Activated CD8-positive, alpha-beta memory T cell treated with anti-CD3 and anti-CD28 coated beads for 24 hours (primary cell): ENCODE measurements at places on chromosomes 6 and 20.
A peak's percentile ranks its signal among the peaks of the same experiment; 100 is the strongest.

DNA sequence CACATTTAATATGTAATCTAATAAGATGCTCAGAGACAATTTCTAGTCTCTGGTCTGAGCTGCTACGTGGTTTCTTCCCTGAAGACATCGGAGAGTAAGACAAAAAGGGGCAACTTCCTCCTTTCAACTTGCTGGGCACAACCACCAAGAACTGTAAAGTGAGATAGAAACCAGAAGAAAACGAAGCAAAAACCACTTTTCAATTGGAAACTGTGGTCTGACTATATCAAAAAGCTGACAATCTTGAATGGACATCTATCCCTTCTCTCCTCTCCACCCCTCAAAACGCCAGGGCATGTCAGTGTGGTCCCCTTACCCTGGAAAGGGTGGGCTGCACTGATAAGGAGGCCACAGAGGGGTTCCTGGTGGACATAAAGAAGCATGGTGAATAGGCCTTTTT, 269.1 kb downstream of the CD83 start:
- DNase-seq, result no peak

GRCh38 chr6:84976526-84977362, 212.3 kb upstream of the TBX18 start:
- DNase-seq, result no peak

GRCh38 chr6:31530659-31531058, 1.9 kb downstream of the MCCD1 start:
- DNase-seq, result no peak

DNA sequence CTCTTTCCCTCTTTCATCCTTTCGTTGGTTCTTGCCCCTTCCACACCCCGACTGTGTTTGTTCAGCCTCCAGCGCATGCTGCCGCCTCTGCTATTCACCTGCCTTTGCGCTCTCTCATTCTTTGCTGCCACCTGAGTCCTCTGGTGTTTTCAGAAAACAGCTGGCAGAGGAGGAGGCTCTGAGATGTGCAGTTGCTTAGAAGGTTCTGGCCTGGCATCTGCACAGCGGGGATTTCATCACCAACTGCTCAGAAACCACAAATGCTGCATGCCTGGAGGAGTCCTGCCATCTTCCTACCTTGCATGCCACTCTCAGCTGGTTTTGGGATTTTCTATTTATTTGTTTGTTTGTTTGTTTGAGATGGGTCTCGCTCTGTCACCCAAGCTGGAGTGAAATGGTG, 39.2 kb upstream of the CLDN20 start:
- DNase-seq, result no peak

GRCh38 chr6:98335594-98335993, 498.8 kb upstream of the POU3F2 start:
- no peak for DNase-seq

- DNase-seq, result no peak
These were observed 72.5 kb downstream of the ARHGAP18 start for GRCh38 chr6:129637340-129638054.

- DNase-seq, result peak; percentile 92
These were observed 3.7 kb downstream of the OGFR start for GRCh38 chr20:62808211-62808865.

- no peak for DNase-seq
These were observed 279.2 kb upstream of the EXOC2 start for GRCh38 chr6:971981-972640.

DNA sequence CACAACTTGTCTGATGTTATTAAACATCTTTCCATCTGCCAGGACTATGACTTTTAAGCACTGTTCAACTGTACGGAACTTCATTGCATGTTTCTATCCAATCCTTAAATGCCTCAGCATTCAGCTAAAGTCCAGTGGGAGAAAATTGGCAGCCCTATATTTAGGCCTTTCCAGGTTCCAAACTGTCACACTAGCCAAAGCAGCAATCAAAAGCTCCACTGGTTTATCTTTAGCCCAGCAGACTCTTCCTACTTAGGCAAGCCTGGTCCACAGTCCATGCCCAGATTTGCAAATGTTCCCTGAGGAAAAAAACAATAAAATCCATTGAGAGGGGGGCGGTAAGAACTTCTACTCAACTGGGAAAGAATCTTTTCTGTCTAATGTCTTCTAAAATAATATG, 349.1 kb upstream of the GJE1 start:
- no peak for DNase-seq

DNA sequence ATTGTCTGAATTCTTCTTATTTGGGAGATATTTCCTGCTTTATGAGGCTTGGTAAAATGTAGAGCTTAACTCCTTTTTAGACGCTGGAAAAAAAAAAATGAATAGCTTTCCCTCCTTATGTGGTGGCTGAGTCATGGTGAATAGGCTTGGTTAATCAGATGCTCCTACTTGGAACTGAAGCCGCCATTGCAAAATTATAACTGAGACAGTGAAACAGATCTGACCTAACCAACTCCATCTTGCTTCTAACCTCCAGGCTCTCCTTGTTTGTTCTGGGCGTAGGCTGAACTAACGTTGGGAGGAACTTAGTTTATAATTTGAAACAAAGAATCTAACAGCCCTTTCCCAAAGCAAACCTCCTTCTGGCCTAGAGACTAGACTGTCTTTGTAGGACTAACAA, 43.2 kb upstream of the PLCB4 start:
- DNase-seq, result no peak

- no peak for DNase-seq
These were observed 48.8 kb downstream of the RNF24 start for GRCh38 chr20:3966571-3966970.

DNA sequence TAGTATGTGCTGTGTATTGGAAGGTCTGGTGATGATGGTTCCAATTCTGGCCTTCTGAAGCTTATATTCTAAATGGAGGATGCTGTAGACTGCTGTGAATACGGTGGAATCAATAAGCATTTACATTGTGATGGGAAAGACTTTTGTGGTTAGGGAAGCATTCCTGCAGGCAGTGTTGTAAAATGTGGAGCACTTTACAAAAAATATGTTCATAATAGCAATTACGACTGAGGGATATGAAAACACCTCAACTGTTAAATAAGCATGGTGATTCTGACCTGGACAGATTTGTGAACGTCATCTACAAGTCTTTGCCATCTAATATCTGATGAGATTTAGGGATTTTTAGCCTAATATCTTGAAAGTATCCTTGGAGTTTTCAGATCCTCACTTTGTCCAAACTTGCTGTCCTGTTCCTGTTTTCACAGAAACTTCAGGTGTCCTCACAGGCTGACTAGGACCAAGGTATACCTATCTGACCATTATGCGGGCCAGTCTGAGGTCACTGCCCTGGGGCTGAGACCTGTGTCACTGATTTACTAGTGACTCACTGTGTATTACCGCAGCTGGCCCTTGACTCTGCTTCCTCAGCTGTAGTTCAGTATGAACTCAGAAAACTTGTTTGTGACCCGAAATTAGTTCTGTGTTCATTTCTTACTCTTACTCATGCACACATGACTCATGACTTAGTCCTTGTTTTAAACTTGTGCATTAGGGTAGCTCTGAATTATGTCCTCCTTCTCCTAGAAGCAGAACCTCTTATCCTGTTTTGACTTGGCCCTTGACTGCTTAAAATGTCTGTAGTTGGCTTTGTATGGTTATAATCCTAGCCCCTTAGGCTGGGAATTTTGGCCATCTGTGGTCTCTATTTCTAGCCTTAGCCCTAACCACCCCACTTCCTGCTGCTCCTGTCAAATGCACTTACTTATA, 343.0 kb downstream of the CDKAL1 start:
- DNase-seq, result no peak

GRCh38 chr6:39218868-39219567, 10.3 kb downstream of the KCNK5 start:
- DNase-seq, result no peak

DNA sequence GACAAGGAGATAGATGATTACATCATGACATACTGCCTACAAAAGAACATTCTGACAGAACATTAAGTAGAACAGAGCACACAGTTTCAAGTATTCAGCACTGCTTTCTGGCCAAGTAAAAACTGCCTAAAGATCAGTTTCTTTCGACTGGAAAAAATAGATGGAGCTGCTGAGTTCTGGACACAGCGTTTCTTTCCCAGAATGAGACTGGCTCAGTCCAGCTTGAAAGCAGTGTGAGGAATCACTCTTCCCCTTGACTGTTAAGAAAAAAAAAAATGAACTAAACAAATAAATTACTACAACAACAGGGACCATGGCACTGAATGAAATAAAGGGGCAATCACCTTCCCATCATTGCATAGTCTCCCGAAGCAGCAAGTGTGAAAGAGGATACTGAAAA, 4.4 kb upstream of the LYRM2 start:
- DNase-seq, result no peak

GRCh38 chr6:33443619-33444504, 10.5 kb upstream of the ZBTB9 start:
- no peak for DNase-seq

DNA sequence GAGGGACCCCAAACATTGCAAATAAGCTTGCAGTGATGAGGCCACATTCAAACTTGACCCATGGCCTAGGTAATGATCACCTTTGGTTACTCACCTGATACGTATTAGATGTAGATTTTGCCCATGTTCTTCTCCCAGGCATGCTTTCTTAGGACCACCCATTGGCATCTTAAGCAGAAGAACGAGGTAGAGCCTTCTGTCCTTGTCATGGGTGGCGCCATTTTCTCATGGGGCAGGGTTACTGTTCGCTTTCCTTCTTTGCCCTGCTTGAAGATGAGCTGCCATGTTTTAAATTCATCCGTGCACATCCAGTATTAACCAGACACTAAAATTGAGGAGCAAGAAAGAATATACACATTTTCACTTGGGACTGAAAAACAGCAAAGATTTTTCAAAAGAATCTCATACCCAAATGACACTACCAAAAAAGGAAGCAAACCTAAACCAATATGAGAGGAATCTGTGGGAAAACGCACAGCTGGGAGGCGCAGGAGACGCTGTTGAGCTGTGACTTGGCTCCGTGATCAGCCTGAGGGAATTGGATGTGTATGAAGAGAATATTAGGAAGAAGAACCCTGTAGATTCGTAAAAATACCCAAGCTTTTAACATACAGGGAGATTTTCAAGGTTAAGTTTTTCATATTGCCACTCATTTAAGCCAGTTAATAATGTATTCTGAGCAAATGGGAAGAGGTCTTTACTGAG, 36.6 kb downstream of the GMPR start:
- DNase-seq, result no peak

DNA sequence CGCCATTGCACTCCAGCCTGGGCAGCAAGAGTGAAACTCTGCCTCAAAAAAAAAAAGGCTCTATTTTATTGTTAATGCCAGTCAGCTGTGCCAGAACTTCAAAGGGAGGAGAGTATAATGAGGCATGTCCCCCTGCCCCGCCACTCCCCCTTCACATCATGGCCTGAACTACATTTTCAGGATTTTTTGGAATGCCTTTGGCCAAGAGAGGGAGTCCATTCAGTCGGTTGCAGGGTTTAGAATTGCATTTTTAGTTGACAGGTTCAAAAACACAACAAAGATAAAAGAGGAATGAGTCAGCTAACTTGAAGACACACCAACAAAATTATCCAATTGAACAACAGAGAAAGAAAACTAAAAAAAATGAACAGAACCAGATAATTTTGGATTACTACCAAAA, 59.1 kb downstream of the CEP43 start:
- no peak for DNase-seq

- DNase-seq, result no peak
These were observed 81.1 kb upstream of the PIM1 start for GRCh38 chr6:37088897-37089296.

GRCh38 chr6:112459758-112460304, 112.7 kb downstream of the RFPL4B start:
- no peak for DNase-seq
